ENCODE measurements at places on chromosomes 1 and 21. TPM values are rescaled to one million over a fixed set of nuclear protein-coding genes. Genes with fewer than 3 reads are reported as not detected.

HEYL gene
- total RNA-seq, result 1.8 TPM

DNA sequence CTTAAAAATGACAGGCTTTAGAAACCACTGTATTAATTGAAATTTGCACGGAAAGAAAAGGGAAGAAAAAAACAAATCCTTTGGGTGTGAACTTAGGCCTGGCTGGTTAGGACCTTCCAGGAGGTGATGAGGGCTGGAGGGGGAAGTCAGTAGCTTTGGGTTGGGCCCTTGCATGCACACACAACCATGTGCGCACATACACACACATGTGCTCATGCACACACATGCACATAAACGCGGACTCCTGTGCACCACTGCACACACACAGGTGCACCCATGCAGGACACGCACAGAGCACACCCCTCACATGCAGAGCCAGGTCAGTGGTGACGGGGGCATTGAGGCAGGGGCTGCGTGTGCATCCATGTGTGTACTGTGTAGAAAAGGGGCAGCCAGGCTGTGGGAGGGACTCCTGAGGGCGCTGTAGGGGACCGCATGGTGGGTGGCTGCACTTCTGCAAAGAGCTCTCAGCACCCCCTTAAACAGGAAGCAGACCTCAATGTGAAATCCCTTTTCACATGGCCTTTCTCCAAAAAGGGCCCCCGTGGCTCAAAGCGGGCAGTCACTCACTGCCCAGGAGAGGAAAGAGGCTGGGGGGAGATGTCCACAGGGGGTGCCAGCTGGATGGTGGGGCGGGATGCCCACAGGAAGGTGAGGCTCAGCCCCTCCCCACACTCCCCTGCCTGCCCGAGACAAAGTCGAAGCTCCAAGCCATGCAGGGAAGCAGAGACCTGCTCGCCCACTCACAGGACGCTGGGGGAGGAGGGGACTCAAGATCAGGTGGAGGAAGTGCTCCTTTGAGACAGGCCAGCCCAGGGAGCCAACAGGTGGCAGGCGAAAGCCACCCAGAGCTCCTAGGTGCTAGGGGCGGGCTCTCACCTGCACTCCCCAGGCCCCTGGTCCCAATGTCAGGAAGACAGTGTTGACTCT lies 95.2 kb downstream of the ITPKB start:
- DNase-seq, result no peak

DNA sequence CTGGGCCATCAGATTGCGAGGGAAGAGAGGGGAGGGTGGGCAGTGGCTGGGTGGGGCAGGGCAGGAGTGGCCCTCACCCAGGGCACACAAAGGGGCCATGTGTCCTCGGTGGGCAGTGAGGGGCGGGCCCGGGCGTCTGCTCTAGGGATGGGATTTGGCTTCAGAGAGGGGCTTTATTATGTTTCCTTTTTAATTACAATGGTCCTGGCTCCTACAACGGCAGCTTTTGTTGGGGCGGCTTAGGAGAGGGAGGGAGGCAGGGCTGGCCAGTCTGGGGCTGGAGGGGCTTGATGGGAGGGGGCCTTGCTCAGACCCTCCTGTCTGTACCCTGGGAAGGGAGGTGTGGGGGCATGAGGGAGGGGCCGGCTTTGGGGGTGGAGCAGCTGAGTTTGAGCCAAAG lies 102.8 kb upstream of the WNT4 start:
- no peak for DNase-seq

DNA sequence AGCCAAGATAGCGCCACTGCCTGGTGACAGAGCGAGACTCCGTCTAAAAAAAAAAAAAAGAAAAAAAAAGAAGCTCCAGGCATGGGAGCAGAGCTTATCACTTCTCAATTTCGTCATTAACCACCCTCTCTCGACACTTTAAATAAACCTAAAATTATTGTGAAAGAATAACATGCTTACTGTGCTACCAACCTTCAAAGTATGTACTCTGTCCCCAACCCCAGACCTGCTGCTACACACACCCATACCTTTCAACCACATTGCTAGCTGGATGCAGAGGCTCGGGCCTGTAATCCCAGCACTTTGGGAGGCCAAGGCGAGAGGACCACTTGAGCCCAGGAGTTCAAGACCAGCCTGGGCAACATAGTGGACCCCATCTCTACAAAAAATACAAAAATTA lies 38.7 kb downstream of the GNPAT start:
- DNase-seq, result no peak

DNA sequence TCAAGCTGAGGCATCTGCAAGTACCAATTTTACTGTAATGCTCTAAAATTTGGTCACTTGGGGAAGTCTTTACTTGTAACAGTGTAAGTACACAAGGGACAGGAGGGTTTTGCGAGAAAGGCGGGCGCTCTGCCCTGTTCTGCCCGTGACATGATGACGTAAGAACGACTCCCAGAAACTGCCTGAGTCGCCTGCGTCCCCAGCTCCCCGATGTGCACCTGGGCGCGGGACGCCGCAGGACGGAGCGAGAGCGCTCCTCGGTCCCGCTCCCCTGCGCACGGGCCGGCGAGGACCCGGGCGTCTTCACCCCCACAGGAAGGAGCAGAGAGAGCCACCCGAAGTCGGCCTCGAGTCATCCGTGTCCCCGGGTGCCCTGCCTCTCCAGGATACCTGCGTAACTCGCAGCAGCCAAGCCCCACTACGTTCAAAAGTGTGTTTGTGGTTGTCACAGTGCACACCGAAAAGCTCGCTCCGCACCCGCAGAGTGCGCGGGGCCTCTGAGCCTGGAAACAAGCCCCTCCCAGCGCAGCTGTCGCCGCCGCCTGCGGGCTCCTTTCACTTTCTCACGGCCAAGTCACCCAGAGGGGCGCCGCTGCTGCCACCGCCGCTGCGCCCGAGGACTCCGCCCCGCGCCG lies 3.3 kb upstream of the ZBTB18 start:
- peak; percentile 75 for DNase-seq

- no peak for DNase-seq
These were observed 57.6 kb downstream of the ZNHIT6 start for GRCh38 chr1:85650645-85651044.

DNA sequence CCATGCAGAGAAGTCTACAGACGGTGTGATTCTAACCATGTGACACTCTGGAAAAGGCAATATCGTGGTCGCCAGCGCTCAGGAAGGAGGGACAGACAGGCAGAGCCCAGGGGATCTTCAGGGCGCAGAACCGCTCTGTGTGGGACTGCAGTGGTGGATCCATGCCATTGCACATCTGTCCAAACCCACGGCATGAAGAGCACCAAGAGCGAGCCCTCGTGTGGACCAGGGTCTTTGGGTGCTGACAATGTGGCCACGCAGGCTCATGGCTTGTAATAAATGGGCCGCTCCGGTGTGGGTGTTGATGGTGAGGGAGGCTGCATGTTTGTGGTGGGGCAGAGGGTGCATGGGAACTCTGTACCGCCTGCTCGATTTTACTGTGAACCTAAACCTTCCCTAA lies 25.3 kb upstream of the POFUT2 start:
- DNase-seq, result no peak

FCGR1A gene
- total RNA-seq, result not detected

DNA sequence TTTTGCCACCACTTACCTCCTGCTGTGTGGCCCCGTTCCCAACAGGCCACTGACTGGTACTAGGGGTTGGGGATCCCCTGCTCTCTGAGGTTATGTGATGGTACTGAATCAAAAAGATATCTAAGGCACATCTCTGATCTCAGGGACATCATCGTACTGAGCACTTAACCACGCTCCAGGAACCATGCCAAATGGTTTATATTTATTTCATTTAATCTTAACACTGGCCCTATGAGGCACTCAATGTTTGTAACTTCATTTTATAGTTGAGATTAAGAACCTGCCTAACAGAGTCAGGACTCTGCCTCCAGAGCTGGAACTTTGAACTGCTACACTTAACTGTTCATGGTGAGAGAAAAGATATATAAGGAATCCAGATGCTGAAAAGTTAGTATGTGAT lies 98.0 kb upstream of the HP1BP3 start:
- DNase-seq, result no peak

DNA sequence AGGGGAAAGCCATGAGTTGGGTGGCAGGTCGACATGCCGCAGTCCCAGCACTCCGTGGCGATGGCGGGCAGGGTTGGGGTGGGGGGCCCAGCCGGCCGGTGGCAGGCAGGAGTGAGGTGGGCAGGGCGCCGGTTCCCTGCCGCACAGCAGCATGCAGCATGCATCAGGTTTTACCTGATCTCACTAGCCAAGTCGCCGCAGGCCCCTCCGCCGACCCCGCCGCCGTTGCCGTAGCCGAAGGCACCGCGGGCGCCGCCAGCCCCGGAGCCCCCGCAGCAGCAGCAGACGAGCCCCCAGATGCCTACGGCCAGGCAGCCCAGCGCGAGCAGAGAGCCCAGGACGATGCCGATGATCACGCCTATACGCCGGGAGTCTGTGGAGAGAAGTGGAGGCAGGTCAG lies 6.7 kb downstream of the VSIG8 start:
- DNase-seq, result no peak

DNA sequence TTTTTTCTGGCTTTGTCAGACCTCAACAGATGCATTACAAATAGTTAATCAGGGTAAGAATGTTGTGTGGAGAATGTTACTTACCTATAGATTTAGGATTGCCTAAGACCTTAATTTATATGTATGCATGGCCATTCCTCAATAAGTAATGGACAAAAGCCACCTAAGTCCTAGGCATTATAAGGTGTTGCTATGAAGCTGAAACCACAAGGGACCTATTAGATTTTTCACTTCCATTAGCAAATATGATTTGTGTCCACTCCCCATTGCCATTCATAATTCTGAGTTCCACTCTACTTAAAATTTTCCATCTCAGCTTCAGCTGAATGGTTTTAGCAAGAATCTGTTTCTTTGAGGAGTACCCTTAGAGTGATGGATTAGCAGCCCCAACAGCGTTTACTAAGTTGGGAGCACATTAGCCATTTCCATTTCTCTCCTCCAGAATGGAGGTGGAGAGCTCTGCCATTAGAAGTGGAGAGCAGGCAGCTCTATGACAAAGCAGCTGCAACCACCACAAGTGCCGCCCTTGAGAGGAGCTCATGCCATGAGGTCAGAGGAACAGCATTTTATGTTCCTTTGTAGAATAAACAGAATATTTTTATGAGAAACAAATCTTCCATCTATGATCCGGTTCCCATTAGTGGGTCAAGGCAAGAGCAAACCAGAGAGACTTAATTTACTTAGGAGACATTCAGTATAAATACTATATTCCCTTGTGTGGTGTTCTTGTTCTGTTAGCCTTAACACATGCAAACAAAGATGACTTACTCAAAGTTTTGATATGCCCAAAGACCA lies 28.9 kb upstream of the C1orf87 start:
- no peak for DNase-seq

DNA sequence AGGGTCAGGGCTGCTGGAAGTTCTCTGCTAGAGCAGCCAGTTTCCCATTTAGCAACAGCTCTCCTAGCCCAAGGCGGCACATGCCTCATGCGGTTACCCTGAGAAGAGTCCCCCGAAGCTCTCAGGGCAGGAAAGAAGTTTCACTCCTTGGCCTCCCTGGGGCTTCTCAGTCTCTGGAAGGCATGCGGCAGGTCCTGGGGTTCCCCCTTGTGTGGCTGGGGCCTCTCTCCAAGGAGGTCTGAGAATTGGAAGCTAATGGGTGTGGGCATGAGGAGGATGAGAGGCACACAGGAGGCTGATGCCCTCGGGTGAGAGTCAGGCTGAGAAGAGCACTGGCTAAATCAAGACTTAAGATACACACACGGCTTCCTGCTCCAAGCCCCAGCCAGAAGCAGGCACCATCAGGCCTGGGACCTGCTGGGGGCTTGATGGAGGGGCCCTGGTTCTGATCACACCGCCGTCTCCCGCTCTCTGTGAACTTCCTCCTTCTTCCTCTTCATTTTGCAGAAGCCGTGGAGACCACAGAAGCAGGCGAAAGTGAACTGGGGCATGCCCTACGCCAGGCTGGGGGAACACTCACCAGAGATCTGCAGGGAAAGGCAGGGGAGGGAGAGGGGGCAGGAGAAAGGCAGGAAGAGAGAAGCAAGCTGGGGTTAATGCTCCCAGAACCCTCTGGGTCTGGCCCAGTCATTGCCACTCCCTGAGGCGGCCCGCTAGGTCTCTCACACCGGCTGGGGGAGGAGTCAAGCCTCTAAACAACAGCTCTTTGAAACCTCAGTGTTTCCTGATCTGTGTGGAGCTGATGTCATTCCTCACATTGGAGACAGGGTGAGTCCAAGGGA lies 15.1 kb downstream of the BLACAT1 start:
- DNase-seq, result no peak

DNA sequence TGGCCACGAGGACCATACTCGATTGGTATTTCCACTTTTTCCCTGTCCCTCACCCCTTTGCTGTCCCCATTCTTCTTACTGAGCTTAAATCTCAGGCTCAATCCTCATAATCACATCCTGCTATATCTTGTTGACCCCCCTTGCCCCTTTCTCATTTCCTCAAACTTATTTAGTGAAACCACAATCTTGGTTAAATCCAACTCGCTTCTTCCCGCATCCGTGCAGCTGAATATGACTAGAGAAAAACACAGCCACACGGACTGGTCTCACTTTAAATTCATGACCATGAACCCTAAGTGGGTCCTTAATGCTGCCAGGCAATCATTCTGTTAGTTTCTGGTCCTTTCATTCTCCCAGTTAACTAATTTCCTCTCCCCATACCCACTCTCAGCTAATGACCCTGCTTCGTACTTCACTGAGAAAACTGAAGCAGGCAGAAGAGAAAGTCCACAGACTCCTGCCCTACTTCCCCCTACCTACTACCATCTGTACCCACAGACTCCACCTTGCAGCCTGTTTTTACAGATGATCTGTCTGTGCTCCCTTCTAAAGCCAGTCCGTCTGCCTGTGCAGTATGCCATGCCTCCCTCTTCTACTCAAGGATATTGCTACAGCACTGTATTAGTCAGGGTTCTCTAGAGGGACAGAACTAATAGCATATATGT lies 96.8 kb upstream of the LMO4 start:
- no peak for DNase-seq
